ENCODE measurements at places on chromosomes 2 and 18.

- DNase-seq = no peak
Observed at GRCh38 chr2:116988303-116988702, 826.2 kb upstream of the DDX18 start.

DNA sequence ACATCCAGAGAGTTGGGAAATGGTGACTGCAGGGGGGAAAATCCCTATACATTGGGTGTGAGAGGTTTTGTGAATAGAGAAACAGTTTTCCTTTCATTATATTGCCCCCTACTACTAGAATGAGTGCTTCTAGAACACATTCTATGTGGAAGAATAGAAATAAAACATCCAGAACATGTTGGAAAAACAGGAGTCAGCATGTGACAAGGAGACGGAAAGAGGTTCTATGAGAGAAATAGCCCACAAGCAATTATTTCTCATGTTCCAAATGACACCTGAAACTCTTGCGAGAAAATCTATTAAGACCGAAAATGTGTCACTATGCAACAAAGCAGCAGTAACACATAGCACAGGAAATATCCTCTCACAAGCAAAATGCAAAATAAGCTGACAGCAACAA, 202.7 kb upstream of the SPOPL start:
- no peak for DNase-seq

- no peak for DNase-seq
Observed at GRCh38 chr2:42967959-42968674, 175.7 kb upstream of the HAAO start.

- DNase-seq = no peak
Observed at GRCh38 chr2:43215673-43216255, 10.6 kb downstream of the ZFP36L2 start.

- DNase-seq = peak; percentile 42
Observed at GRCh38 chr2:68031542-68032160, 31.2 kb downstream of the C1D start.

GRCh38 chr2:69482471-69482870, 45.2 kb upstream of the NFU1 start:
- no peak for DNase-seq

GRCh38 chr2:109427661-109428091, 186.1 kb downstream of the SEPTIN10 start:
- no peak for DNase-seq

DNA sequence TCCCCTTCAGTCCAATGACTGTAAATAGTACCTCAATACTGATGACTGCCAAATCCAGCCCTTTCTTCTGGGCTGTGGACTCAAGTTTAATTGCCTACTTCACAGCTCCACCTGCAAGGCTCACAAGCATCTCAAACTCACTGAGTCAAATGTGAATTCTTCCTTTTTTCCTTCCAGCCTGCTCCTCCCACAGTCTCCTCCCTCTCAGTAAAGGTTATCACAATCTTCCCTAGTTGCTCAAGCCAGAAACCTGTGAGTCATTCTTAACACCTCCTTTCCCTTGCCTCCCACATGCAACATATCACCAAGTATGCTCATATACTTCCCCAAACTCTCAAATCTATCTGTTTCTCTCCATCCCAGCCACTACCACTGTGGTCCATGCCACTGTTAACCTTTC, 3.7 kb upstream of the MFSD6 start:
- DNase-seq = no peak

GRCh38 chr18:8020132-8020846, 453.2 kb downstream of the PTPRM start:
- no peak for DNase-seq

- peak; percentile 81 for DNase-seq
Observed at GRCh38 chr2:27016801-27017325, 15.9 kb upstream of the TMEM214 start.

- DNase-seq = no peak
Observed at GRCh38 chr2:74357627-74358026, 14.4 kb upstream of the SLC4A5 start.

DNA sequence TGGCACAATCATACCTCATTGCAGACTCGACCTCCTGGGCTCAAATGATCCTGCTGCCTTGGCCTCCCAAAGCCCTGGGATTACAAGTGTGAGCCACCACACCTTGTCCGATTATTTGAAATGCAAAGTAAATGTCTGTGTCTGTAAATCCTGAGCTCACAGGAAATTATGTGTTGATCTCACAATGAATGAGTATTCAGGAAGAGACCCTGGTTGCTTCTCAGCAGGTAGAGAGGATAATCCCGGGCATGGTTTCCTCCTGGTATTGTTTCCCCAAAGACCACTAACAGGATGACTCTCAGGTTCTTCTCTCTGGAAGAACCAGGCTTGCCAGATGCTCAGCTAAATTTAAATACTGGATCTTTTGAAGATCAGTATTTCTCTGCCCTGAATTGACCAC, 147.6 kb downstream of the LDLRAD4 start:
- no peak for DNase-seq

DNA sequence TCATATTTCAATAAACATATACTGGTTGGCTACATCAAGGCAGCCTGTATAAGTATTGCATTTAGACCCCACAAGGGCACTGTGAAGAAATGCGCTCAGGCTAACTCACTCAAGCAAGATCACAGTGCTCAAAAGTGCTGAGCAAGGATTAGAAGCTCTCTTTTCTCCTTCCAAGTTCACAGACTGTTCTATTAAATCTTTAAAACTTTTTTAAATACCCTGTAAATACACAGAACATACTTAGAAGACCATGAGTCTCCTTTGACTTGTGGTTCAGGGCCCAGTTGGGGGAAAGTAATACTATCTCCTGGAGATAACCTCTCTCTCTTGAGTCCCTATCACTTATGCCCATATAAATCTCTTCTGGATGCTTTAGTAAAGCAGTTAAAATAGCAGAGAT, 152.9 kb downstream of the SP3 start:
- no peak for DNase-seq

GRCh38 chr2:129877795-129878775, 101.4 kb upstream of the RAB6C start:
- DNase-seq = no peak

- DNase-seq = no peak
Observed at GRCh38 chr18:63131959-63132818, 187.4 kb downstream of the BCL2 start.

DNA sequence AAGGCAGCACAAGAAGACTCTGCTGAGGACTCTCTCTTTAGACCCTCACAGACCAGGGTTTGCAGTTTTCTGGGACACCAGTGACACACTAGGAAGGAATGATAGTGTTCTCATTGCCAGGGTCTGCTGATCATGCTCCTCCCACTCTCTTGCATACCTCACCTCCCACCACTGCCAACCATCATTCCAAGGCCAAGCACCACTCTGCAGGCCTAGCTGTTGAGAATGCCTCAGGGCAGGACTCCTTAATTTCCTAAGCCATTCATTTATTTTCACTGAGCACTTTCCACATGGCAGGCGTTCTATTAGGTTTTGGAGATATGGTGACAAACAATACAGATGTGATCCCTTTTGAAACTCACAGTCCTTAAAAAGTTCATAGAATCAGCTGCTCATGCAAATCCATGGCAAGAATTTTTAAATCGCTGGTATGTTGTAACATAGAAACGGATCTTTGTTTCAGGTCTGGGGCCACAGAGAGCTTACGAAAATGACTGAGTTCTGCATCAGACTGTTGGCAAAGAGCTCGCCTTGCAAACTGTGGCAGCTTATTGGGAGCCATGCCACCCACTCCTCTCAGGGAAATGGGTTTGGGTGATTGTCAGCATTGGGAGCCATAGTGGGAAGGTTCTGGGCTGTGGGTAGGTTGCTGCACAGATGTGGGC, 78.5 kb downstream of the XDH start:
- no peak for DNase-seq

DNA sequence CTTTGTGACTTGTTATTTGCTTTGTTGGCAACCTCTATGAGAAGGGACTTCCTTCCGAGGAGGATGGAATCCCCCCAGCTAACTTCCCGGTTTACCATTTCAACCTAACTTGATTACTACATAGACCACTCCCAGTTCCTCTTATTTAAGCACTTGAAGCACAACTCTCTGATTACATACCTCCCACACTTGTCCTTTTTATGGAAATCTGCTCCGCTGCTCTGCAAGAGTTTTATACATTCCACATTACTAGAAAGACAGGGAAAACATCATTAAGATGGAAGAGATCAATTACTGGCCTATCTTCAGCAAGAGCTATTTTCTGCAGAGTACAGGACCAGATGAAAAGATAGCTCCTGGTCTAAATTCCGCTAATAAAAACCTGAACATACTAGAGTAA, 160.0 kb upstream of the PGAP1 start:
- DNase-seq = no peak

DNA sequence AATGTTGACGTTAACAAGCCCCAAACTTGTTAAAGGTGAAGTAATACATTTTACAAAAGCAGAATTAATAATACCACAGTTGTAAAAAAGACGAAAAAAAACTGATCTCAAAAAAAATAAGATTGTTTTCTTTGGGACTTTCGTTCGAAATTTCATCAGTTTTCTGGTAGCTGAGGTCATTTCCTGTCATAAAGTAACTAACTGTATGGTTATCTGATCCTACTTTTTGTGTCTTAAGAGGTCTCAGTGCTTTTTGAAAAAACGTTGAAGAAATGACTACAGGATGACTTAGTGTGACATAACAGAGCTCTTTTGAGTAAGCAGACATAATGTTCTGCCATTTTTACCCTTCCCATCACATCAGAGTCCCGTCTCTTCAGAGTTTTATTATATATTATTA, 79.3 kb downstream of the BIRC6 start:
- no peak for DNase-seq

DNA sequence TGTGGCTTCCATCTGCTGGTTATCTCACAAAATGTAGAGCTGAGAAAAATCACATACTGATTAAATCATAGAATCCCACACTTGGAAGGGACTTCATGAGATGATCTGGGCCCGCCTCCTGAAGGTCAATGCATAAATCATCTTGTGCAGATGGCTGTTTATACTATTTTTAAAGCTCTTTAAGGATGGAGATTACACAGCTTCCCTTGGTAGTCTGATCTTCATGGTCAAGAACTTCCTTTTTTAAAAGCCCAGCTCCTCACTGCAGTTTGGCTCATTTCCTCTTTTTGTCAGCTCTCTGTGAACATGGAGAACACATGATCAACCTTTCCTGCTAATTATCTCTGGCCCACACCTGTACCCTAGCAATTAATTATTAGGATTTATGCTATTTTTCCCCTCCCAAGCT, 25.9 kb downstream of the GCG start:
- no peak for DNase-seq

- no peak for DNase-seq
Observed at GRCh38 chr18:10134204-10134603, 220.4 kb downstream of the VAPA start.
